ENCODE measurements at places on chromosomes 2 and 18.

DNA sequence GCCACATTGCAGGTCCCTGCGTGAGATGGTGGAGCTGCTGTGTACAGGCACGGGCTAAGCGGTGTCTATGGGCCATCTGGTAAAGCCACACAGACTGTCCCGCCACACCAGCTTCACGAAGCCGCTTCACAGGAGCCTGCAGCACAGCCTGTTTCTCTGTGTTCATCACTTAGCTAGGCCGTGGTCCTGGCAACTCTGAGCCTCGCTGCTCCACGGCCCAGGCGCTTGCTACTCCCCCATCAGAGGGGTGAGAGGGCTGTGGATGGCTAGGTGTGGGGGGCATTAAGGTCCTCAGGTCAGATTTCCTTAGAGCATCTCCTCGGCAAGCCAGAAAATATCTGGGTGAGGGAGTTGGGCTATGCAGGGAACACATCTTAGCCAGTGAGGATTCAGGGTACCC is 225.7 kb downstream of the GLI2 start:
- DNase-seq = no peak

DNA sequence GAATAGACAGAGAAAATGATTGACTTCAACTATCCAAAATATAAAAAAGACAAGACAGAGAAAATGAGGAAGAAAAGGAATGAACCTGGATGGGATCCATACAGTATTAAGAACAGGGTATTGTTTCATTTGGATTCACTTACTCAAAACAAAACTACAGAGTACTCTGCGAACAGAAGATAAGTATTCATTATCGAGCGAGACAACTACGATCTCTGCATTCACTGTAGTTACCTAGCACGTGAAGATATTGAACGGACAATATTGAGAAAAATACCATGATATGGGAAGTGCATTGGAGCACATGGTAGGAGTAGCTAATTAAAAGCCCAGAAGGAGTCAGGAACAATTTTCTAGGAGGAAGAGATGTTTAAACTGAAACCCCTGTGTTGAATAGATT is 1.0 kb upstream of the ORC2 start:
- DNase-seq = no peak

DNA sequence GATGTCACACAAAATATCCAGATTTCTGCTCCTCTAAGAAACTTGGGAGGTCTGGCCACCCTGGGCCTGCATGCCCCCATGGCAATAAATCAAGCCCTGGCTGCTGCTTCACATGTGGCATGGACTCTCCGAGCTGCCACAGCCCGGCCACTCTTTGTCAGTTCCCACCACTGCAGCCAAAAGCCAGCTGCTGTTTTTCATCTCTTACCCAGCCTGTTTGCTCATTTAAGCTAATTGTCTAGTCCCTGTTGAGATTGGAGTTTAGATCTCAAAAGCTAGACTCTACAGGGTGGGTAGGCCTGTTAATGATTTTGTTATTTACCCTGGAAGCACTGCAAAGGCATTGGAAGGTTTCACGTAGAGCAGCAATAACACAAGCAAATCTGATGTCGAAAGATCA is 20.9 kb upstream of the ANXA4 start:
- no peak for DNase-seq

DNA sequence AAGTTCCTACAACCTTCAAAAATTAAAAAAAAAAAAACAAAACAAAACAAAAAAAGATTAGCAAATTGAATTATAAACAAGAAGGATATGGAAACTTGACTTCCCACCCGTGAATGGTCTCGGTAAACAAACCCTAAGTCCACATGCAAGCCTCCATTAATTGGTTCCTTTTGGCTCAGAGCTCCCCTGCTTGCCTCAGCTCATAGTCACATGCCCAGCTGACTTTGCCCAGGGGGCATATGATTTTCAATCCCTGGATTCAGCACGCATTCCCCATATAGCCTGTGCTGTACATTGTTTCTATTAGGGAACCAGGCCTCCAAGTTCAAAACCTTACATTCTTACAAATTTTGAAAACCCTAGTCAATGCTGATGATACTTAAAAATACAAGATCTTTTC is 95.0 kb downstream of the PID1 start:
- no peak for DNase-seq

- no peak for DNase-seq
These were observed 20.7 kb downstream of the LIPG start for GRCh38 chr18:49582579-49582978.

DNA sequence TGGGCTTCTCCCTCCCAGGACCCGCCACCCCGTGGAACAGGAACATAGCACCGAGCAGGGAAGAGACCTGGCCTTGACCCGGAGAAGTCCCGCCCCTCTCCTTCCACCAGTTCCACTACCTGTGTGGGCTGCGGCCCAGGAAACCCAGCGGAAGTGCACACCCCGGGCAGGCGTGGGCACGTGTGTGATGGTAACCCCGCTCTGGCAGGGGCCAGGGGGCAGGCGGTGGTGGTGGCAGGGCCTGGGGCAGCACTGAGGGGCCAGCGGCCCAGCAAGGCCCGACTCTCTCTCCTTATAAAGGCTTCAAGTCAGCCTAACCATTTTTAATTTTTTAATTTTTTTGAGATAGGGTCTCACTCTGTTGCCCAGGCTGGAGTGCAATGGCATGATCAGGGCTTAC is 129.0 kb upstream of the FAM98A start:
- DNase-seq = no peak

DNA sequence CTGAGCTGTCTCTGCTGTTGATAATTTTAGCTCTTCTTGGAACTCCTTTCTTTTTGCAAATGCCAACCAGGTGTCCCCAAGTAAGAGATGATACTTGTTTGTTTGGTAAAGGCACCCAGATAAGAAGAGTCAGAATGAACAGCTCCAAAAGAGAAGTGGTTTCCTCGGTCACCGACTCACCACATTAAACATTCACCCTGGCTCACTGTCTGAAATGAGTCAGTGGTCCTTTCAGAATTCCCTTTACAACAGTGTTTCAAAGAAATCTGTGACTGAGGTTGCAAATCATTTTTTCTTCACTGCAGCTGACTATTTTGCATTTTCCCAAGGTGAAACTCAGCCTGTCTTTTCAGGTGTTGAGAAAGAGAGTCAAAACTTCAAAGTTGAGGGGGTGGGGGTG is 16.2 kb upstream of the CXCR4 start:
- no peak for DNase-seq

DNA sequence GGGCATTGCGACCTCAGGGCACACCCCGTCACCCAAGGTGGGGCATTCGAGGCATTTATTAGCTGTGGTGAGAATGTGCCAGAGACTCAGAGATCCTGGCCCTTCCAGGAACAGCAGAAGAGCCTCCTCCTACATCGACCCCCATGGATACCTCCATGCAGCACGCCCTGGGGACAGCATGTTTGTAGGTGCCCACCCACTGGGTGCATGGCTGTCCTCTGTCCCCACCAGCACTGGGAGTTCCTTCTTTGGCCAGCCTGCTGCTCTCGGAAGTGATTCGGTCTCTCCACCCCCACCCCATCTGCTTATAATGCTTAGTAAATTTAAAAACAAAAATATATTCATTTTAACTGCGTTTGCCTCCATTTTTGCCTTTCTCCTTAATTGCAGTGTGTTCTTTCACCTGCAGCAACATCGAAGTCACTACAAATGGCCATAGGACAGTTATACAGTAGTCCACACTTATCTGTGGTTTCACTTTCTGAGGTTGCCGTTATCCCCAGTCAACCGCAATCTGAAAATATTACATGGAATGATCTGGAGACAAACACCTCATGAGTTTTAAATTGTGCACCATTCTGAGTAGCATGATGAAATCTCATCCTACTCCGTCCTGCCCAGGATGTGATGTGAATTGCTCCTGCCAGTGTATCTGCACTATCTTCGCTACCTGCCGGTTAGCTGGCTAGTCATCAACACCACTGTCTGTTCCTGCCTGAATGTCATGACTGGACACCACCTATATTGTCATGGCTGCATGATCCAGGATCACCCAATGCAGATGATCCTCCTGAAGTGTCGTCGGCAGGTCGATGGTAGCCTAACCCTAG is 29.6 kb upstream of the ZCCHC2 start:
- no peak for DNase-seq

DNA sequence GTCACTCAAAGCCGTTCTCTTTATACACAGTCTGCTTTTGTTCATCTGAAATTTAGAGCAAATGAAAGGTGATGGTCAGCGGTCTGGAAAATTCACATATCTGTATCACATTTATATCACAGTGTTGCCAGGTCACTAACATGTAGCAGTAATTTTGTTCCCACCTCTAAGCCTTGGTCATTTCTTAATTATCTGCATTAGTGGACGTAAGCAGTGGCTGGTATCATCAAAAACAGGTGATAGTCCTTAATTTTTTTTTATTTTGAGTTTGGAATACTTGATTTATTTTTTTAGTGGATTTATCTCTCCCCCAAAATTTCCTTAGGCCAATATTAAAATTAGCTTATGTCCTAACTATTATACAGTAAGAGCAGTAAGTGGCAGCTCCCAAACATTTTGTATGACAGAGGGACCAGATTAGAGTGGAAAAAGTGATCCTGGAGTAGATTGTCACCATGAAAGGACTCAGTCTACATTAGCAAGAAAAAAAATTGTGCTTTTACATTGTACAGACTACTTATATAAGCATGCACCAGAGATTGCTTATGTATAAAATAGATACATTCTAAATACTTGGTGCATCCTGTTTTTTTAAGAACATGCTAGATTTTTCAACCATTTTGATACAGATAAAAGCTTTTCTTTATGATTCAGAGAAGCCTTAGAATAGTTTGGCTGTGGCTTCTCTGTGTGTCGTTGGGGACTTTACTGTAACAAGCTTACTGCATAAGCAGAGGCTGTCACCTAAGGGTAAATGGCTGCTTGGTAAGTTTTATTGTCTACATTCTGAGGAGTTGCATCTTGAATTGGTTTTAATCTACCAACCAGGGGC is 65.0 kb downstream of the MAPRE2 start:
- DNase-seq = no peak

- DNase-seq = no peak
These were observed 927.8 kb downstream of the SUCLG1 start for GRCh38 chr2:83531206-83531826.

DNA sequence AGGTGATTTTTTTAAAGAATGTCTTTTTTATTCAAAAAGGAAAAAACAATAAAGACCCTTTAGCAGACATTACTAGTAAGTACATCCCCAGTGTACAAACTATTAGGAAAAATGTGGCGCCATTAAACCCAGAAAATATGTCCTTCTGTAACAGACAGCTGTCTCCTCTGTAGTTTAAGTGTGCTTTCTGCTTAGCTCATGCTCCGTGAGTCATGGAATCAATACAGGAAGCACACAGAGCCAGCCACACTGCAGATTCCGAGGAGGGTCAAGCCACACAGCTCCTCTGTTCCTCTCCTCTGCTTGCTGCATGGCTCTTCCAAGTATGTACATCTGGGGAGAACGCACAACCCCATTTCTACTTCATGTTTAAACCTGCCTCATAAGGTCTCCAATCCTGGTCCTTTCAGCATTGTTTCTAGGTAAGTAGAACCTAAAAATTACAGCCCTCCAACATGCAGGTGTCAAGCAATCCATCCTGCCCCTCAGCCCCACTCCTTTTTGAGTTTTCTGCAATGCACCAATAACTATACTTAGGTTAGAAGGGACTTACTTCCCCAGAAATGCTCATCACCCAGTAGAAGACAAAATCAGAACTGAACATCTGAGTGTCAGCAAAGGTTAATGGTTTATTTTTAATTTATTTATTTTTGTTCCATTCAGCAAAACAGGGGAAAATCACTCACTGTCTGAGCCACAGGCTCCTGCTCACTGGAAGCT is 37.5 kb downstream of the ACVR1 start:
- DNase-seq = no peak

DNA sequence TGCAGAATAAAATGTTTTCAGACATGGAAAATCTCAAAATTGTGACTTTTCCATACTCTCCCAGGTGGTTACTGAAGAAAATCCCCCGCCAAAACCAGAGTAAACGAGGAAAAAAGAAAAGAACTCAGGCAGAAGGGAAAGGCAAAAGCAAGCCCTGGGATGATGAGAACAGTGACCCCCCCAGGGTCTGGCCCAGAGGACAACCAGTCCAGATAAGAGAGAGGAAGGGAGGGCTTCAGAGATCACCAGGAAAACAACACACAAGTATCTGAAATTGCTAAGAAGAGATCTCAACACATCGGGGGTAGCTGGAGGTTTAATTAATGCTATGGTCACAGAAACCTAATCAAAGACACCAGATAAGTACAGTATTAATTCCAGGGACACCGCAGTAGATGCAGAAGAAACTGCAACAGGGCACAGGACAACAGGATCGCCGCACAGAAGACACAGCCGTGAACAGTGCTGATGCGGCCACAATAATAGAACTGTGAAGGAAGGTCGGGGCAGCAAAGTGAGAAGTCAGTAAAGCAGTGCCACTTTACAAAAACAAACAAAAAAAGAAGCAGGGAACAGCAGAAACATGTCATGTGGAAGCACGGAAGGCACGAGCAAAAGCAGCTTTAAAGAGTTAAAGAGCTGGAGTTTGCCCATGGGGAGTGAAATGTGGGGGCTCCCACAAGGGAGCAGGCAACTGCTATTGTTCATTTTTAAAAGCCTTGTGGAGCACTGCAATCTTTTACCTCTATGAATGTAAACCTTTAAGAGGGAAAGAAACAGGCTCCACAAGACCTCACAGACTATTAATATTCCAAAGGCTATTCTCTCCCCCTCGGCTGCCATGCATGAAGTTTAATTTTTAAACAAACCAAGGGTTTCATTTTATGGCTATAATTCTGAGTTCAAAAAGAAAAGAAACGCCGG is 28.4 kb downstream of the FAM168B start:
- DNase-seq = no peak

GRCh38 chr2:46157072-46157965 is 139.9 kb upstream of the EPAS1 start:
- DNase-seq = no peak

DNA sequence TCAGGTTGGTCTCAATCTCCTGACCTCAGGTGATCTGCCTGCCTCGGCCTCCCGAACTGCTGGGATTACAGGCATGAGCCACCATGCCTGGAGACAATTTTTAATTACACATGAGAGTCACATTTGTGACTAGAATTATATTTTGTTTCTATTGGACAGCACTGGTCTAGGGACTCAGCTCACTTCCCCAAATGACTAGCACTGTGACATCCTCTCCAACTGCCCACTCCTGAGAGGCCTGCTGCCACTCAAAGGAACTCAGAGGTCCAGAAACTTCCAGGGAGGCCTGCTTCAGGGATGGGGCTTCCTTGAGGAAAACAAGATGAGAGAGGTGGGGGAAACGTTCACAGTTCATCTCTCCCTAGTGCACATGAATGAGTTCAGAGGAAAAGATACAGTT is 29.5 kb downstream of the TMEM163 start:
- DNase-seq = no peak

GRCh38 chr2:9001778-9002177 is 1.7 kb downstream of the MBOAT2 start:
- DNase-seq = no peak

GRCh38 chr2:69017835-69018234 is 4.9 kb downstream of the ANTXR1 start:
- DNase-seq = no peak

DNA sequence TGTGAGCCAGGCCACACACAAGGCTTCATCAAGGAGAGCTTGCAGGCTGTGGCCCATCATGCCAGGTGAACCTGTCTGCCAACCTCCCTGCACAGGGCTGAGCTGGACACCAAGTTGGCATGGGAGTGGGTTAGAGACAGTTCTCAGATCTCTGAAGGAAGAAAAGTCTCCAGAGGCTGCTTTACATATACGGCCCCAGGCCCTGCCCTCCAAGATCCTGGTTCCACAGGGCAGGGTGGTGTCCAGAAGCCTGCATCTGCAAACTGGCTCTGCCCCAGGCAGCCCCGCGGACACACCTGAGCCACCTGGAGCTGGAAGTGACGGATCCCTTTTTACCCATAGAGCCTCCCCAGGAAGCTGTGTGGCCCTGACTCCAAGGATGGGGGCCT is 24.2 kb upstream of the HES6 start:
- no peak for DNase-seq

- no peak for DNase-seq
These were observed 474.2 kb upstream of the LRRTM1 start for GRCh38 chr2:80778704-80779103.
